ENCODE measurements at places on chromosomes 5 and 9. TPM values are rescaled to one million over a fixed set of nuclear protein-coding genes. Genes with fewer than 3 reads are reported as not detected.

GRCh38 chr9:112245126-112245525 lies 70.0 kb upstream of the SUSD1 start:
- no peak for DNase-seq
- no peak overlapping the region for H3K27ac ChIP-seq
- peaks cover 1% of the 10 kb centered on the region for H3K27me3 ChIP-seq
- peaks cover 7% of the 10 kb centered on the region for H3K36me3 ChIP-seq
- peaks cover 49% of the 10 kb centered on the region for H3K4me1 ChIP-seq
- no peak overlapping the region for H3K4me3 ChIP-seq

DNA sequence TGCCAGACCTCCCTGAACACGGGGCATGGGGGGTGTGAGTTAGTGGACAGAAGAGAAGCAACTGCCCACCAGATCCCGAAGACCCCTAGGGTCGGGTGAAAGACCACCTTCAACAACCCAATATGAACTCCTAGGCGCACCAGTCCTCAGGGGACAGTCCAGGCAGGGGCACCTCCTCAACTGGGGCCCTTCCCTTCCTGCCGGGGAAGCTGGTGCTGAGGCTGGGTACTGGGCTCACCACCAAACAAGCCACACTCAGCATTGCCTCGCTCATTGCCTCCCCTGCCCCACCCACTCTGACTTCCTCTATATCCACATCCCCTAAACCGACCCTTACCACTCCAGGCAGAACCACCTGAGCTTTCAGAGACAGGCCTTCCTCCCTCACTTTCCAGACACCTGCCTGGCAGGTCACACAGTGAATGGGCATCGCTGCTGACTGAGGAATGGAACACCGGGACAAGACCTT lies 42.5 kb downstream of the SEMA4D start:
- H3K27me3 ChIP-seq = peaks cover 22% of the 10 kb centered on the region
- H3K4me1 ChIP-seq = no peaks in the 10 kb centered on the region
- H3K27ac ChIP-seq = no peak overlapping the region
- H3K4me3 ChIP-seq = no peak overlapping the region
- no peak for DNase-seq
- H3K36me3 ChIP-seq = no peaks in the 10 kb centered on the region

DNA sequence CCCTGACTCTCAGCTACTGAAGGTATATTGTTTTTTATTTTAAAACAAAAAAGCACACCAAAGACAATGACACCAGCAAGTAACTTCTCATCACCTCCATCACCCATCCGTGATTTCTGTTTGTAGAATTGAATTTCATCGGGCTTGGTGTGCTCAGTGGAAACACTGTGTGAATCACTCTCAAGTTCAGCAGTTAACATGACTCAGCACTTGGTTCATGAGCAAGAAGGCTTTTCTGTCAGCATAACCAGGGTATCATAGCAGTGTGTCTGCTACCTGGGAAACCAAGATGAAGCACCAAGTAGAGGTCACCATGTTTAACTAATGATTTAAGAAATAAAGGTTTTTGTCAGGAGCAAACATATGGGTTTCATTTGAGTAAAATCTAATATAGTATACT lies 123.7 kb downstream of the INSYN2B start:
- no peak overlapping the region for H3K4me3 ChIP-seq
- H3K27me3 ChIP-seq = peaks cover 3% of the 10 kb centered on the region
- peak; percentile 91 for DNase-seq

DNA sequence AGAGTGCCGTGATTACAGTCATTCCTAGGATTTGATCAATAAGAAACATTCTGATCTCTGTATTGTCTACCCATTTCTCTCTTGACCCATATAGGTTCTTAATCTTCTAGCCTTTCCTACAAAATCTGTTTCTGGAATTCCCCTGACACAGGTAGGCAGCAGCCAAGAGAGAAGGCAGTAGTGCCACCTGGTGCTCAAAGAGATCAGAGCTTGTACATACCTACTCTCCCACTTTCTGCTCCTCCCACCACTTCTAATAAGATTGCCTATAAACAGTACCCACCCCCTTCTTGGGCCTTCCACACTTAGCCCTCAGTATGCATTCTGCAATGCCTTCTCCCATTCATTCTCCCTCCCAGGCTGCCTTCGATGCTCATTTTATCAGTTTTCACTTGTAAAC lies 117.4 kb upstream of the RORB start:
- no peaks in the 10 kb centered on the region for H3K4me1 ChIP-seq
- no peak overlapping the region for H3K27ac ChIP-seq
- no peaks in the 10 kb centered on the region for H3K27me3 ChIP-seq
- no peak overlapping the region for H3K4me3 ChIP-seq

- peaks cover 7% of the 10 kb centered on the region for H3K27me3 ChIP-seq
- H3K4me3 ChIP-seq = peak overlapping the region; percentile 96
- H3K27ac ChIP-seq = peak overlapping the region; percentile 86
- H3K36me3 ChIP-seq = peaks cover 28% of the 10 kb centered on the region
Observed at GRCh38 chr5:53482717-53483638, 2.5 kb downstream of the FST start.

DNA sequence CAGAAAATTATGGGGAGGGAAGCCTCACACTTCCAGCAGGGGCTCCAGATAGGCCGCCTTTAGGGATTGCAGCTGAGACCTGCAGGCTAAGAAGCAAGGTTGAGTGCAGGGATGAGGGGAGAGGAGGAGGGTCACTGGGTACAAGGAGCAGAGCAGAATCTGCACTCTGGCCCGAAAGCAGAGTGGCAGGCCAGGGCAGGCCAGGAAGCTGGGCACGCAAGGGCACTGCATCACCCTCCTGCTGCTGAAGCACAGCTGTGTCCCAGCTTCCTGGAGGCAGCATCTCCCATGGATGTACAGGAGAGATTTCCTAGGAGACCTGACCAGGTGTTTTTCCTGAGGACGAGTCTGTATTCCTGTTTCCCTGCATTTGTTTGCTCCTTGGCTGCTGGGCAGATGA lies 92.1 kb downstream of the SYK start:
- H3K27me3 ChIP-seq = peaks cover 39% of the 10 kb centered on the region
- no peak overlapping the region for H3K4me3 ChIP-seq
- no peaks in the 10 kb centered on the region for H3K4me1 ChIP-seq
- H3K36me3 ChIP-seq = no peaks in the 10 kb centered on the region

The CTSV gene
- 0.14 TPM for total RNA-seq

The GAS1 gene
- 5.2 TPM for total RNA-seq

The CACNA1B gene
- total RNA-seq = not detected

The PCDHB13 gene
- total RNA-seq = 3.9 TPM

The ROPN1L gene
- 0.52 TPM for total RNA-seq
